ENCODE measurements at places on chromosomes 2 and 18.
A peak's percentile ranks its signal among the peaks of the same experiment; 100 is the strongest.

DNA sequence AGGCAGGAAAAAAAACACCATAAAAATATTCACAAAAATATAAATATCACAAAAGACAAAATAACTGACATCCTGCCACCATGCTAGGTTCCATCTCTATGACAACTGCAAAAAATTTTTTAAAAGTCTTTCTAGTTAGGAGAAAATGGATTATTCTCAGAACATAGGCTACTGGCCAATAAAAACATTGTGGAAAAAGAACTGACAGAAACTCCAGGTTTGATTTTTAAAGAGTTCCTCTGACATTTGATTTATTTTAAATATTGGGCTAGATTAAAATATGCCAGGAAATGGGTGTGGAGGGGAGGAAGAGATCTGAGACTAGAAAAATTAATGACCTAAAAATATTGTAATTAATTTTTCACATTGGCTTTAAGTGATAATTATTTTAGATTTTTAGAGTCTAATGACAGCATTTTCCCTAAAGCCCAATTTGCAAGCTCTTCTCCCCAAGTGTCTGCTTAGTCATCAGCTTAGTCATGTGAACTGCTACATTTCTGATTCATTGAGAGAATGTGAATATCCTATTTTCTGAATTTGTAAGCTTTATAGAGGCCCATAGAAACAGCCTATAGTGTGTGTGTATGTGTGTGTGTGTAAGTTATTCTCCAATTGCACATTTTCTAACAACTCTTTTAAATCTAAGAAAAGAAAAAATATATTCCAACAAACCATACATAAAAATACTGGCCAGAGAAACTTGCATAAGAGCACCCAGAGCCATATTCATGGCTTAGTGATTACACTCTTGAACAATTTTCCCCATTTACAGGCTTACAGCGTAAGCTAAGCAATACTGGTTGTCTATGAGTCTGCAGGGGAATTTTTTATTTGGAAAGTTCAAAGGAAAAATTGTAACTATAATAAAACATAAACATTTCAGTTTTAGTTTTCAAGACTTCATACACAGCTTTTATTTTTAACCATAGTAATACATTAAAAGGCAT is 48.4 kb downstream of the TMEFF2 start:
- DNase-seq: no peak

DNA sequence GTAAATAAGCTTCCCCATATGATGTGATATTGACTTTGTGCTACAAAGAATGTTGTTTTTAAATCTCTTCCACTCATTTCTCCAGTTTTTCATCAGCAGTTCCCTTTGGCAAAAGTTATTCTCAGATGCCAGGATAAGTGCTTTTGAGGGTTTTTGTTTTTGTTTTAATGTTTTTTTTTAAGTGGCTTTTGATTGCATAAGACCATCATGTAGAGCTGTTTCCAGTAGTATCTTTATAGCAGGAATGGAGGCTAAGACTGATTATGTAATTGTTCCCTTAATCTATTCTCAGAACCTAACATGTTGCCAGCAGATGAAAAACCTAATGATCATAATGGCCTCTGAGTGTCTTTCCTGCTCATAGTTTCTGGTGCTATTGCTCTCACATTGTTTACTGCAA is 77.9 kb downstream of the CABLES1 start:
- DNase-seq: no peak

- DNase-seq: no peak
These were observed 65.1 kb downstream of the EHBP1 start for GRCh38 chr2:62770629-62771028.

DNA sequence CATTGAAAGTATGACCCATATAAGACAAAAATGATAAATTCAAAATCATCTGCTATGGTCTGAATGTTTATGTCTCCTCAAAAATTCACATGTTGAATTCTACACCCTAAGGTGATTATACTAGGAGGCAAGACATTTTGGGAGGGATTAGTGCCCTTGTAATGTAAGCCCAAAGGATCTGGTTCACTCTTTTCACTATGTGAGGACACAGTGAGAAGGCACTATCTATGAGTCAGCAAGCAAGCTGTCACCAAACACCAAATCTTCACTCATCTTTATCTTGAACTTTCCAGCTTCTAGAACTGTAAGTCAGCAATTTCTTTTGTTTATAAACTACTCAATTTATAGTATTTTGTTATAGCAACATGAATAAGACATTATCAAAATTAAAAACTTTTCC is 284.7 kb upstream of the ZC3H15 start:
- no peak for DNase-seq

- DNase-seq: no peak
These were observed 178.3 kb upstream of the SERPINE2 start for GRCh38 chr2:224217233-224217961.

DNA sequence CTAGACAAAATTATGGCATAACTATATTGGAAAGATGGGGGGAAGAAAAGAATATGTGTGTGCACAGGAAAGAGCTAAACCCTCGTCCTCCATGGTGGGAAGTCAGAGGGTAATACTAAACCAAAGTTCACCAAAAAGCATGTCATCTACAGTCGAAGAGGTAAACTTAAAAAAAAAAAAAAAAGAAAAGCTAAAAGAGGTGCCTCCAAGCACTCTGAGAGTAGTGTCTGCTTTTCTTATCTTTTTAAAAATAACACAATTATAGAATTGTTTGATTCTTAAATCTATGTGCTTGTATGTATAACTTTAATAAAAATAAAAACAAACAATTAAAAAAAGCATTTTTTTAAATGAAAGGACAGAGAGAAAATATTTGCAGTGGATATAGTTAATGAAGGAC is 77.3 kb upstream of the MYCN start:
- DNase-seq: no peak

GRCh38 chr2:212915121-212915782 is 236.2 kb downstream of the IKZF2 start:
- DNase-seq: no peak

DNA sequence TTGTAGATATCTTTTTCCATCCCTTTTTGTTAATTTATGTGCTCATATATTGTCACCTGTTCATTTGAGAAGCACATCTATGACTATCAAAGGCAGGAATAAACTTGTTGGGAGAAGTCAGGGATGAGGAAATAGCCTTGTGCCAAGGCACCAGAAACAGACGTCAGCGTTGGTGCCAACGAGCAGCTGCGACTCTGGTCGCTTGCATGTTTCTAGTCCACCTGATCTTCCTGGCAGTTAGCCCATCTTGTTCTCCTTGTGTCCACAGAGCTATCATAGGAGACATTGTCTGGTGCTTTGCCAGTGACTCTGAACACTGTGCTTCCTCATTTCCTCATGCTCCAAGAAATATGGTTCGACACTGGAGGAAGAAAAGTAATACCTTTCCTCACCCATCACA is 374.4 kb downstream of the PTPRM start:
- peak; percentile 97 for DNase-seq

- DNase-seq: no peak
These were observed 59.1 kb upstream of the PGAP1 start for GRCh38 chr2:196985511-196986183.

DNA sequence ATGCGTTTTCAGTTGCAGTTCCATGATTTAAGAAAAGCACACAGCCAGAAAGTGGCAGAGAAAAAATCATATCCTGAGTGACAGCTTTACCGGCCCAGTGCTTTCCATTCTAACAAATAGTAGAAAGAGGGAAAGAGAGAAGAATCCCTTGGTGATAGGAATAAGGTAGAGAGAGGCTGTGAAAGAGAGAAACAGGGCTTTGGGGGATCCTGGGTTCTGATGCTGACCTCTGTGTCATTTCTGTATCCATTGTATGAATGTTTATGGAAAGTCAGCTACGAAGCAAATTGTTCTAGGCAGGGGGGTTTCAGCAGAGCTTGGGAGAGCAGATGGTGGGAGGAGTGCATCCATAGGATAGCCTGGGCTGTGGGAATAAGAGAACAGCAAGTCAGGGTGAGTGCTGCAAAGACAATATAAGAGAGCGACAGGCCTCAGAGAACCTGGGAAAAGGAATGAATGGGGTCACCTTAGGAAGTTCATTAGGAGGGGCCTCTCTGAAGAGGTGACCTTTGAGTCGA is 203.4 kb upstream of the TNP1 start:
- no peak for DNase-seq

DNA sequence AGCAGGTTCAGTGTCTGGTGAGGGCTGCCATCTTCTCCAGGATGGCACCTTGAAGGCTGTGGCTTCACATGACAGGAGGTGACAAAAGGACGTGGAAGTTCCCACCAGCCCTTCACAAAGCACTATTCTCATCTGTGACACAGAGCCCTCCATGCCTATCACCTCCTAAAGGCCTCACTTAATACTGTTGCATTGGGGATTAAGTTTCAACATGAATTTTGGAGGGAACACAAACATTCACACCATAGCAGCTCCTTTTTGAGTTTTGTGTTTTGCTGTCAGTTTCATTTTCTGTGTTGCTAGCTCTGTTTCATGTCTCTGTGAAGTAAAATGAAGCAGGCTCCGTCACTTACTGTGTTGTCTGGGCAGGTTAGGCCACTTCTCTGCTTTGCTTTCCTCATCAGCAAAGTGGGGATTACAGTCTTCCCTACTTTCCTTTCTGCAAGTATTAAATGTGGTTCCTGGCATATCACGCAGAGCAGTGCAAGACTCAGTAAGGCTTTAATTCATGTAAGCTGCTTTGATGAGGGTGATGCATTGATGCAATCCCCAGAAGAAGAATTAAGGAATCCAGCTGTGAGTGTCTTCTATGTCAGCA is 31.6 kb downstream of the LIMS1 start:
- DNase-seq: no peak

DNA sequence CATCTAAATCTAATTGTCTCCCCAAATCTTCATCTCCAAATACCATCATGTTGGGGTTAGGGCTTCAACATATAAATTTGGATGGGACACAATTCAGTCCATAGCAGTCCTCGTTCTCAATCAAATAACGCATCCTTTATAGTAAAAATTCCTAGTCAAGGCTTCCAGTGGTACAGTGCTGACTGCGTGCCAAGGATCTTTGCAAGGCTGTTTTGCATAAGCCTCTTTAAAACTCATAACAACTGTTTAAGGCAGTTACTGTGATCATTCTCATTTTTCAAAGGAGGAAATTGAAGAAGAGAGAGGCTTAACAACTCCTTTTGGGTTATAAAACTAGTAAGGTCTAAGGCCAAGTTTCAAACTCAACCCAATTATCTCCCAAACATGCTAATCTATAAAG is 666.9 kb downstream of the NYAP2 start:
- no peak for DNase-seq

DNA sequence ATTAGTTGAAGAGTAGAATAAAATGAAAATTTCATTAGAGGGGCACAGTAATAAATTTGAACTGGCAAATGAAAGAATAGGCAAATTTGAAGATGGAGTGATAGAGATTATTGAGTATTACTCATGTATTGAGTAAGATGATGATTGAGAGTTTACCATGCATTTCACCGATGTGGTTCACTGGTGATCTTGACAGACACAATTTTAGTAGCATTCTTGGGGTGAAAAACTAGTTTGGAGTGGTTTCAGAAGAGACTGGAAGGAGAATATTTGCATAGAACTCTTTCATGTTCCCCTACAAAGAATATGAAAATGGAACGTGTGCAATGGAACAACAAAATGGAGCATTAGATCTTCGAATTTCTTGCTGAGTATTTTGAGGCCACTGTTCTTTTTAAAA is 121.4 kb downstream of the ASXL3 start:
- no peak for DNase-seq
